ENCODE measurements at places on chromosomes 7 and 10.

- no peak for DNase-seq
Measured at GRCh38 chr7:3196629-3197400, 104.2 kb upstream of the SDK1 start.

DNA sequence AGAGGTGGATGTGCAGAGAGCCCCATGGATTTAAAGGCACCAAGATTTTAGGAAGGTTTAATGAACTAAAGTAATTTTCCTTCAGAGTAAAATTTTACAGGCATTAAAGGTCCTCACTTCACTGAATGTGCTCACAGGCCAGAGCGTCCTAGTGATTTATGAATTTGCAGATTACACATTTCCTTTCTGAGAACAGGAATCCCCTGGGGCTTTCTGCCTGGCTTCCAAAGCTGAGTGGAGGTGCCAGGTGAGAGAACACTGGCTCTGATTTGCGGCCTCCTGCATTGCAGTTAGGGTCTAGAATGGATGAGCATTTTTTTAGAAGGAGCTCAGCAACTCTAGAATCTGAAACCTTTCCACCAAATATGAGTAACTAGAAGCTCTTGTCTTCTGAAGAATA lies 194.3 kb downstream of the SORCS3 start:
- DNase-seq: no peak

- DNase-seq: no peak
Measured at GRCh38 chr7:96870934-96871333, 134.4 kb upstream of the DLX6 start.

DNA sequence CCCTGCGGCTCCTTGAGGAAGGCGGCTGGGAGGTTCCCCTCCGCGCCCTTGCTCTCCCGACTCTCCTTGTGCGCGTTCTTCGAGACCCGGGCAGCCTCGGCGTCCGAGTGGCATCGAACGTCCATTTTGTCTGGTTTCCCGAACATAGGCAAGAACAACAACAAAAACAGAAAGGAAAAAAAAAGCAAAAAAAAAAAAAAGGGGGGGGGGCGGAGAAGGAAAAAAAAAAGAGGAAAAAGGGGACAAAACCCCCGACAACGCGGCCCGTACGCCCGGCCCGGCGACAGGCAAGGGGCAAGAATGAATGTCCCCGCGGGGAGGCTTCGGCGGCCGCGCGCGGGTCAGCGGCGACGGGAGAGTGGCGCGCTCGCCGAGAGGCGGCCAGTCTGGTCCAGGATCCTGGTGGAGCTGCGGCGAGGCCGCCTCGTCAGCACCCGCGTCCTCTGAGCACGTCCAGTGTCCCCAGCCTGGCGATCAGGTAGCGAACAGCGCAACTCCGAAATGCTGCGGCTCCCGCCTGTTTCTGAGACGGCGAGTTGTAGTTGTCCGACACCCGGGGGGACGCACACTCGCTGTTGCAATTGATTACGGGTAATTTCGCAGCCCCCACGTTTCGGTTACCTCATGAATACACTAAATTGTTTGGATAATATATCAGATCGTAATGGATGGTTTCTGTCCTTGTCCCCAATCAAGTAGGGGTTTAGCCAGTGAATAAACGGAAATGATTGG lies at the start of gene VAX1:
Gene VAX1 (minus strand): TSS at position 360 of the 732 bp plus-strand sequence. CDS start 214 bp downstream, at position 146.
- no peak for DNase-seq

- DNase-seq: no peak
Measured at GRCh38 chr7:130917669-130918128, 183.7 kb upstream of the KLF14 start.

GRCh38 chr10:80090121-80090520 lies 11.7 kb downstream of the TMEM254 start:
- no peak for DNase-seq

Measured in AG04450 (cell line).